T-helper 9 cell (primary cell): ENCODE measurements at places on chromosomes 4 and X.

- DNase-seq = no peak
Observed at GRCh38 chr4:143336781-143337599, at the start of gene GAB1. Gene GAB1 (plus strand): TSS chr4:143336876. CDS start chr4:143337189, 313 bp downstream.

GRCh38 chr4:142595222-142595871 lies 250.8 kb downstream of the INPP4B start:
- DNase-seq = no peak

GRCh38 chr4:6350646-6351045 lies 81.0 kb downstream of the WFS1 start:
- DNase-seq = no peak

GRCh38 chr4:135338181-135338580 lies 1136.6 kb upstream of the PABPC4L start:
- DNase-seq = no peak

DNA sequence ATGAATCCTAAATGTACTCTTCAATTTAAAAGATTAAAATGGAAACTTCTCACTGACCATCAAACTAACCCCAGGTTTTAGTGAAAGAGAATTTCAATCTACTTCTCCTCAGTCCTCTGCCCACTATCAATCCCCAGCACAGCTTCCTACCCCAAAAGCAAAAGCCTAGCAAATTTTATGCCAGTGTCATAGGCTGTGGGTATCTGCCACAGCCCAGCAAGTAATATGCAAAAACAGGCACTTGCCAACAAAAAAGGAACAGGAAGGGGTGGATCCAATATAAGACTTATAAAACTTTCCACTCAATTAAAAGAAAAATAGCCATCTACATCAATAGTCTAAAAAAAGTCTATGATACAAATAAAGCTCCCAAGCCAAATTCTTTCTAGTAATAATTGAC lies 22.3 kb downstream of the CAMK2D start:
- DNase-seq = no peak

DNA sequence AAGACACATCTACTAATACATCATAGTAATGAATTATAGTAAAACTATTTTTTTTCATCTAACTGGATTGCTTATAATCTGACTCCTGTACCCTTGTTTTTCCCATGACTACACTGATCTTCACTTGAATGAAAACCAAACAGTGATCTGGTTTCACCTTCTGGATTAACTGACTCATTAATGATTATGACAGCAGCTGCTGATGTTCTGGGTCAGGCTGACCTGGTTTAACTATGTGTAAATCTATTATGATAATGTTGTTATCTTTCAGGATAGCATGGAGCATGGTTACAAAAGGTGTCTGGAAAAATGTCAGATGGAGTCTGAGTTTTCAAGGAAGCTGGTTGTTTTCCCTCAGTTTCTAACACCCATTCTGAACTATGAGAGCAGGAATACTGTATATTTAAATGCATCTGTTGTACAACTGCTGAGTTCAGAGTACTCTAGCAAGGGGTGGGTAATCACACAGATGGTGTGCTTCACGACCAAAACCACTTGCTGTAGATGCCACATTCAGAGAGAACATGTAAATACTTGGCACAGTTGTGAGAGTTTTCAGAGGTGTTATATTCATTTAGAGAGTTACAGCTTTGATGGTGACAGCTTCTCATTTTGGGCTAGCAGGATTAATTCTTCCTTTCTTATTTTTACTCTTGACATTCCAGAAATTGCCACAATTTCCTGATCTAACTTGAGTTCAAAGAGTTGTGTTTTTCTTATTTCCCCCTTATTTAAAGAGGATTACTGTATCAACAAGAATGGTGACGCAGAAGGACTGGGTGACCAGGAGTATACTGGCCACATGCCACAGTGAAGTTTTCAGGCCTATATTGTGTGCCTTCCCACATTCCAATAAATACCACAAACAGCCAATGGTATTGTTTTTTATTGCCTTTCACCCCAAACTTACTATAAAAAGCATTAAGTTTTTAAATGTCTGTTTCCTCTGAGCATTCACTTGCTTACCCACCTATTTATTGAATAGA lies 249.7 kb upstream of the TET2 start:
- DNase-seq = no peak

- DNase-seq = no peak
Observed at GRCh38 chr4:39305912-39306677, 60.1 kb downstream of the RFC1 start.

DNA sequence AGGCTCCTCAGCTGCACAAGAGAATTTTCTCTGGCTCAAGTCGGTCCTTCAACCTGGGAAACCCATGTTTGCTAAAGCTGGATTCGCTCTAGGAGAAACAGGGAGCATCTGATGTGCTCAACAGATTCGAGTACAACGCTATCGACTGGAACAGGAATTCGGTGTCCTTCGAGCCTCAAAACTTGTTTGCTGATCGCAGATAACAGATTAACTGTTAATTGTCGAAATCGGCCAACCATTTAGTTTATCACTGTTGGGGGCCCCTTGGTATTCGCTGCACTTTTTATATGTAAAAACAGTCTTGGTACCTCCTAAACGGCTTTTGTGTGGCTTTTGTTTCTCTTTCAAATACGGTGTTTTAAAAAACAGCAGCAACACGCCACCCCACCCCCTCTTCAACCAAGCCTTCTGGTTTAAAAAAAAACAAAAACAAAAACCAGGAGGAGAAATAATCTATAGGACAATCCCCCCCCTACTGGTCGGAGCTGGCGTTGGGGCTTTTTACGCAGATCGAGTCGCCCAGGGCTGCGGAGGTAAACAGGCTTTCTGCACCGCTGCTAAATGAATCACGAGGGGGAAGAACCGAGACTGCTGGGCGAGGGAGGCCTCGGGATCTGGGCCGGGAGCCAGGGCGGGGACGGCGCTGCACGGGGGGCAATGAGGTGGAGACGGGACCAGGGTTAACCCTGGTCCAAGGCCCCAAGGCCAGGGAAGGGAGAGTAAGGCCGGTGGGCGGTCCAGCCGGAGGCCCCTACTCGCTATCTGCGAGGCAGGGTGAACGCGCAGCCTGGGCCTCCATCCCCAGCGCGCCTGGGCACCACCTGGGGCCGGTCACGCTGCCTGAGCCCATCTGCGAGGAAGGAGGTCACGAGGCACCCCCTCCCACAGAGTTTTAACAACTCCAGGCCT lies 71.7 kb upstream of the BCOR start:
- peak; percentile 65 for DNase-seq

DNA sequence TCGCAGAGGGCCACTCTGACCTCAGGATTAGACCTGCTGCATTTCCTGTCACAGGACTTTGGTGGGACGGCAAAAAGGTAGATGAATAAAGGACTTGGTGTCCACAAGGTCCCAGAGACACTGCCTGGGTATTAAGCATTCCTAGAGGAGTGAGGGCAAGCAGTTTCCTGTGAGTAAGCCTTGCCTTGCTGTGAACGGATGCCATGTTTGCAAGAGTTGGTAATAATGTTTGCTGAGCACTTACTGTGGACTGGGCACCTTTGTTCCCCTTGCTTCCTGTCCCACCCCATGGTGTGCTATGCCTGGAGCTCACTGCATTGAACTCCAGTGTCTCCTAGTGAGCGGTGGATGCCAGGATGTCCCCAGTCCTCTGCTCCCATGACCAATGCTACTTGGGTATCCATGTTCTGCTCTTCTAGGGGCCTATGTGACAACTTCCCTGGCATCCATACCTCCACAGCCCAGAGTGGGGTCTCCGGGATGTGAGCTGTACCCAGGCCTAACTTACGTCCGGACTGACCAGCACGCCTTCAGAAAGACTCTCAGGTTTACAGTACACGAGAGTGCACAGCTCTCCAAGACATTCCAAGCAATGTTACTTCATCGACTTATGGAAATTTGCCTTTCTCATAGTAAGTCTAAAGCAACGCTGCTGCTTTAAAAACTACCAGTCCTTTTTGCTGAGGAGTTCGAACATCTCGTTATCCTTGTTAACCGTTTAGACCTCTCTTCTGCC lies 95.5 kb upstream of the MSX1 start:
- DNase-seq = no peak

- DNase-seq = peak; percentile 18
Observed at GRCh38 chr4:47926667-47927258, 12.4 kb upstream of the NFXL1 start.

DNA sequence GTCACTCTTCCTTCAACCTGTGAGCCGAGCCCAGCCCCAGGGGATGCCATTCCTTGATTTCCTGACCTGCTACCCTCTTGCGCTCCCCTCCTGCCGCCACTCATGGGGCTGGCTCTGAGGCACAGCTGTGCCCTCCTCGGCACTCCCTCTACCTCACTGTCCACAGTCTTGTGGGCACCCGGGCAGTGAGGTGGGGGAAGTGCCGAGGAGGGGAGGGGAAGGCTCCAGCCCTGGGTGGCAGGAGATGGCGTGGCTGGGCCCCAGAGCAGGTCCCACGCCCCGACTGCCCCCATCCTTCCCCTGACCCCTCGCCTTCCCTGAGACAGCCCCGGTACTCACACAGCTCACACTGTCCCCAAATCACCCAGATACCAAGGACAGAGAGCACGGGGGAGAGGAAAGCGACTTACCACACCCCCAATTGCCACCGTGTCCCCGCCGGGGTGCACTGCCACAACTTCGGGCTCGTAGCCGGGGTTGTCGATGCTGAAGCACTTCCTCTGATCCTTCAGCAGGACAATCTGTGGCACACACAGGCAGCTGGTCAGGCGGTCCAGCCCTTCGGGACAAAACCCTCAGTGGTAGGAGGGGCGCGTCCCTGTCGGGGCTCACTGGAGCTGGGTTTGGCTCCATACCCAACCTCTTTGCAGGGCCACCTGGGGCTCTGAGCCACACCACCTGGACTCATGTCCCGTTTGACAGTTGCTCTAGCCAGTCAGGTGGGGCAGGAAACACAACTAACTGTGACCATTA lies 37.9 kb downstream of the WDR1 start:
- no peak for DNase-seq

DNA sequence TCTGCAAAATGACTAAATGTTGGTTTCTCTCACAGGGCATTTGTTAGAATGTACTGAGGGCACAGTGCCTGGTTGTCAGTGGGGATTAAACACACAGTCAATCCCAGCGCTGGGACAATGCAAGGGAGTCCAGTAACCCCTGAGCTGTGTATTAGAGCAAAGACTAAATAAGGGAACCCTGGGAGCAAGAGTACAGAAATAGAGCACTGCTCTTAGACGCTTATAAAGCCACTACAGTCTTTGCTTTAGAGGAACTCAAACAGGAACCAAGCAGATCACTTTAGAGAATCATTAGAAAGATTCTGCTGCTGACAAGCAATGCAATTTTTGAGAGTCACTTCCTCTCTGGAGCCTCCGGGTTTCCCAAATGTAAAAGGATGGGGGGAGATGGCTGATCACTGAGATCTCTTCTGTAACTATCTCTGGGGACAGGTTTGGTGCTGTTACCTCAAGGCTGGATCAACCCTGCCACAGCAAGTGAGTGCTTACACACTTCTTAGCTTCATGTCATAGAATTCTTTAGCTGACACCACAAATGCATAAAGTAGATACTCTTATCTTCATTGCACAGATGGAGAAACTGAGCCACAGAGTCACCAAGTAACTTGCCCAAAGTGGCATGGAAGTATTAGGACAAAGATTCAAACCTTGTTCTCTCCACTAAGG lies 137.8 kb upstream of the CPEB2 start:
- DNase-seq = no peak

GRCh38 chrX:1283741-1284140 lies 15.1 kb downstream of the CSF2RA start:
- DNase-seq = no peak

DNA sequence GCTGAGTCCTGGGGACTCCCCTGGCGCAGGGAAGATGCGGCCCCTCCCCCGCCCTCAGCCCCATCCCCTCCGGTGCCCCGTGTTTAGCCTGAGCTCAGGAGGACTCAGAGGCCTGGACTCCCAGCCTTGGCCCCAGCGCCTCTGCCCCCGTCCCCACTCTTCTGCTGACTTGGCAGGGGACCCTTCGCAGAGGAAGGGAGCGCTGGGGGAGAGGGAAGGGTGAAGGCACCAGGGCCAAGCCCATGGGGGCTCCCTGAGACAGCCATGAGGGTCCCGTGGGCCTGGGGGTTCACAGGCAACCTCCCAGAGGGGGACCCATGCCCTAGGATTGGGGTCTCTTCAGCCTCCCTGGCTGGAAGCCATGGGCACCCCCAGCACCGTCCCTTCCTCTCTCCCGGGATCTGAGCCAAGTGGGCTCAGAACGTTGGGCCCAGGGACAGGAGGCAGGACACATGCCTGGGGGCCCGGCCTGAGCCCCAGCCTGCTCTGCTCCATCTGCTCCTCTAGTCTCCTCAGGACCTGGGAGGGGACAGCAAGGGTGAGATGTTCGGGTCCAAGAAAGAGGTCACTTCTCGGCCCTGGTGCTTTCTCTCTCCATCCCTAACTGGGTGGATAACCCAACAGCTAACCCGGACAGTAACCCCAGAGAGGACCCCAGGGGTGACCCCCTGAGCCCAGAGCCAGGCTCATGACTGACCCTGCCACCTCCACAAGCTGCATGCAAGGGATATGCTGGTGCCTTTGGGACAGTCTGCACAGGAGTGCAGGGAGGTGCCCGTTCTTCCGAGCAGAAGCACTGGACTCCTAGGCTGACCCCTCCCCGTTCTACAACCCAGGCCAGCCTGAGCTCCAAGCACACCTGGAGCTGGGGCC lies 1.5 kb upstream of the CPLX1 start:
- no peak for DNase-seq

- no peak for DNase-seq
Observed at GRCh38 chr4:1493540-1494287, 87.5 kb upstream of the NKX1-1 start.

DNA sequence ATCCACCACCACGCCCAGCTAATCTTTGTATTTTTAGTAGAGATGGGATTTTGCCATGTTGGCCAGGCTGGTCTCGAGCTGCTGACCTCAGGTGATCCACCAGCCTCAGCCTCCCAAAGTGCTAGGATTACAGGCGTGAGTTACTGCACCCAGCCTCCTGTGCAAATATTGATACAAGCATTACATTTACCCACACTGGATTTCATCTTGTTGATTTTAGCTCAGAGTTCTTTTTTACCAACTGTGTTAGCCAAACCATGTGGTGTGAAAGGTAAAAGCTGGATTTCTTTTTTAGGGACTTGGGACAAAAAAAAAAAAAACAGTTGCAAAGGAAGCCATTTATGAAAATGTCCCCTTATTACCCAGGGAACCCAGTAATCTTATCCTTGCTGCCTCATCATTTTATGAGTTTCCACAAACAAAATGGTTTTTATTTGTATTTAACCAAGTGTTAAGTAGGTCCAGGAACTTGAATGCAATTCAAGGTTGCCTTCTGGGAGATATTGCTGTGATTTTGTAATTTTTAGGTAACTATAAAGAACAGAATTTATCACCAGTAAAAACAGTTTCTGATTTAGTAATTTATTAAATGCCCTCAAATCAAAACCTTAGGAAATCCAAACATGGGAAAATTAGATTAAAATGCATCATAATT lies 202.5 kb downstream of the PALLD start:
- no peak for DNase-seq

- DNase-seq = no peak
Observed at GRCh38 chr4:67765928-67766327, 11.7 kb upstream of the GNRHR start.
